Kidney epithelial cell (primary cell): ENCODE measurements at places on chromosomes 7 and 10.
A peak's percentile ranks its signal among the peaks of the same experiment; 100 is the strongest.

GRCh38 chr10:75231672-75232581 lies 3.8 kb downstream of the COMTD1 start:
- DNase-seq, result no peak

DNA sequence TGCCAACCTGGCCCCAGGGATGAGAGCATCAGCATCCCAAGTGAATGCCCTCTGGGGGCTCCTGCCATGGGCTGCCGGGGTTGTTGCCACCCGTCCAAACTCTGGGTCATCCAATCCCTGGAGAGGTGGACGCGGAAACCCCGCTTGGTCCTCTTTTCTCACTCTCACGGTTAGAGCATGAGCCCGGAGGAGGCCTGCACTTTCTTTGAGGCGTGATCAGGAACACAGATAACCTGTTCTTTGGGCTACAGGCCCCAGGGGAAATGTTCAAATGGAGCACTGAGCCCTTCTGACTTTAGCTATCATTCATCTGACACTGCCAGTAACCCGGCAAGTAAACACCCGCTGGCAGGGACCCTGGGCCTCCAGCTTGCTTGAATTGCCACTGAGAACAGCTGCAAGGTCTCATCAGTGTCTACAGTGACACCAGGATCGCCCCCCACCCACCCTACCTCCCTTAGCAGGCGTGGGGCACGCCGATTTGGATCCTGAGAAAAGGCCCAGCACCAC lies 29.4 kb upstream of the SLF2 start:
- no peak for DNase-seq

DNA sequence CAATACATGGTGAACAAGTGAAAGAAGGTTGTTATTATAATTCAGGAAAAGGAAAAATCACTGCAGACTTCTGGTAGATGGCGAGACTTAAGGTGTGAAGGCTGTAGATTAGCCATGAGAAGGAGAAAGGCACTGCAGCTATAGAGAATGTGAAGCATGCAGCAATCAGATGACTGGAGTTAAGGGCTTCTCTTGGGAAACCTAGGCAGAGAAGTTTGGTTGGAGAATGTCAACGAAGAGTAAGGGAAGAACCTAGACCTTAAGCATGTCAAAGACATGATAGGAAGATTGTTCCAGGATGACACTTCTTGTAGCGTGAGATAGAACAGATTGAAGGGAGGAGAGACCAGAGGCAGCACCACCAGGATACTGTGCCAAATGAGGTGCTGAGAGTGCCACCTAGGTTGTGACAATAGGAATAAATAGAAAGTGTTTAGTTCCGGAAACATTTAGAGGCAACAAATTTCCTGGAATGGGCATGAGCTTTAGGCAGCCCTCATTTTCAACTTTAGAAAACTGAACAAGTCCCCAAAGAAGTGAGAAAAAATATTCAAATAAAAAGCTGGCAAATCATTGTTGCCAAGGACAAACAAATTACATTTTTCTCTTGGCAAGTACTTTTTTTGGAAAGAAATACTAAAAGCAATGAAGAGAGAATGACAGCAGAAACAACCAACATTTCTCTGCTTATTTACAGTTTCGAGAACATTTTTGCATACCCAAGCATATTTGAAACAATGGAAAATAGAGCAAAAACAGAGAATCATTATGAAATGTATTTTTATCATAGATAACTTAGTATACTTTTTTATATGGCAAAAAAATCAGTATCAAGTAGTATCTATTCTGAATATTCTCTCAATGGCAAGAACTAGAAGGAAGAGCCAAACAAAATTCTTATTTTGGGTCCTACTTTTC lies 4.9 kb downstream of the LRRC17 start:
- DNase-seq, result no peak

DNA sequence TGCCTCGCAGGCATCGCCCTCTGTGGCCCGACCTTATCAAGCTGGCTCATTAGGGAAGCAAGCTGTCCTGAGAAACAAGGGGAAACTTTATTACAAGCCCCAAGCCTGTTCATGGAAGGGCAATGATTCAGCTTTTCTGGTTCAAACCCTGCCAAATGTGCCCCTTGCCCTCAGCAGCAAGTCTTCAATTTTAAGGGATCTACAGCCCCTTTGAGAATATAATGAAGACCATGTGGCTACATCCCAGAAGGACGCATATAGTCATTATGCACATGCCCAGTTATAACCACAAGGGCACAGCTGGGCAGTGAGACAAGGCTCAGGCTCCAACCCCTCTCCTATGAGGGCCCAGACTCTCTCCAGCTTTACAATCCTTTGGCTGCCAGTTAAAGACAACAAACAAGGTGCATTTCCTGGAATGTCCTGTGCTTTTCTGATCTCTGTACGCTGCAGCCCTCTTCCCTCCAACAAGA lies 56.7 kb downstream of the DDC start:
- no peak for DNase-seq

DNA sequence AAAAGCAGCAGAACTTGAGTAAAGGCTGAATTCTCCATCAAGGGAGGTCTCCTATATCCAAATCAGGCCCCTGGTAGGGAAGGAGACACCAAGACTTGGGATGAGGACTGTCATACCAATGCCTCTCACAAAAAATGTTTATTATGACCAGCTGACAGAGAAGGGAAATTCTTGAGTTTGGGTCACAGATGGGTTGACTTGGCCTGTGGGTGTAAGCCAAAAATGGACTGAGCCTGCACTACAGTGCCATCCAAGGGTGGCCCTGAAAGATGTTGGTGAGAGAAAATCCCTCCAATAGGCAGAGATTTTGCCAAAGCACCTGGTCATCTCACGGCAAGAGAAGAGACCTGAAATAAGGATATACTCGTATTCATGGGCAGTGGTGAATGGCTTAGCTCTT lies 27.0 kb upstream of the PPIF start:
- no peak for DNase-seq

- DNase-seq, result no peak
Observed at GRCh38 chr7:2614631-2615330, 17.0 kb upstream of the TTYH3 start.

DNA sequence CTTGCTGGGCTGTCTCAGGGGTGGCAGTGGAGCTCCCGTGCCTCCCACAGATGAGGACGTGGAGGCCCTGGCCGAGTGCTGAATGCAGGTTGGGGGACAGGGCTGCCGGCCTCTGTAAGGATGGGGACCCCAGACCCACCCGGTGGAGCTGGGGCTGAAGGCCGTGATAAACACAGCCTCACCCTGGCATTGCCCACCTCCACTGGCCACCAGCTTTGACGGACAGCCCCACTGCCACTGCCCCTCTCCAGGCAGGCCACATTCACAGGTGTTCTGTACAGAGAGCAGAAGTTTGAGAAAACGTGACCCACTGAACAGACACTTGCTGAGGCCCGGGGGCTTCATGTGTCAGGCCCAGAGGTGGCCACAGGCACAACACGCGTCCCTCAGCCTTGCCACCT lies 126.2 kb downstream of the LHPP start:
- DNase-seq, result no peak

- no peak for DNase-seq
Observed at GRCh38 chr10:132507409-132507955, 30.1 kb upstream of the INPP5A start.

DNA sequence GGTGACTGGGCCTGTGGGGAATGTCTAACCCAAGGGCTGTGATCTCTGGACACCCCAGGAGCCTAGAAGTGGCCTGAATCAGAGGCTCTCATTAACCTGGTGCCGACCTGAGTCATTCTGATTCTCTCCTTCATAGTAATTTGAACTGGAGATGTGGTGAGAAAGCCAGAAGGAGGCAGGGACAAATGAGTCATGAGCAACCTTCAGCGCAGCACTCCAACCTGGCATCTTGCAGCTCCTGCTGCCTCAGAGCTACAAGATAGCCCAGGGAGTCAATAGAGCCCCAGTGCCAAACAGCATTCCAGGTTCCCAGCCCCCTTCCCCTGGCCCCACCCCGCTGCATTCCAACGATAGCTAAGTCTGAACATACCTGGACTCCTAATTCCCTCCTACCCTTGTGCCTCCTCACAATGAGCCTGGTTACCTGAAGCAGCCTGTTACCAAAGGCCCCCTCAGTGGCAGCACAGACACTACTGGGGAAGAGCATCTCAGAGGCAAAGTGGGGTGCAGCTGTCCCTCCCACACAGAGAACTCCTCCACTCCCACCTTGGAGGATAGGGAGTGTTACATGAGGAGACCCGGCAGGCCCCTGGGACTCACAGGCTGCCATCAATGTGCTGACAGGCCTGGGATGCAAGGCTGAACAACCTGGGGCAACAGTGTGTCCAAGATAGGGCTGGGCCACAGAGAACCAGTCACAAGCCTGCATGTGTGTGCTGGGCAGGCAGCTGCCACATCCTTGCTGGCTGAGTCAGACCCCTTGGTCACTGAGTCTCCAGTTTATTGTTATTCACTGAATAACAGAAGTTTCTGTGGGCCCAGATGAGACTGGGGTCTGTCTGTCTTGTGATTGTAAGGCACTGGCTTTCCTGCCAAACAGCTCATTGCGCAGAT lies 76.8 kb upstream of the LEP start:
- DNase-seq, result peak; percentile 77

- DNase-seq, result no peak
Observed at GRCh38 chr7:139566075-139566474, 42.6 kb downstream of the CLEC2L start.

GRCh38 chr10:90930070-90930837 lies 9.4 kb upstream of the ANKRD1 start:
- no peak for DNase-seq

GRCh38 chr7:24889611-24890010 lies 90.4 kb downstream of the OSBPL3 start:
- DNase-seq, result no peak

- DNase-seq, result no peak
Observed at GRCh38 chr10:132987671-132988571, 45.6 kb upstream of the CFAP46 start.

DNA sequence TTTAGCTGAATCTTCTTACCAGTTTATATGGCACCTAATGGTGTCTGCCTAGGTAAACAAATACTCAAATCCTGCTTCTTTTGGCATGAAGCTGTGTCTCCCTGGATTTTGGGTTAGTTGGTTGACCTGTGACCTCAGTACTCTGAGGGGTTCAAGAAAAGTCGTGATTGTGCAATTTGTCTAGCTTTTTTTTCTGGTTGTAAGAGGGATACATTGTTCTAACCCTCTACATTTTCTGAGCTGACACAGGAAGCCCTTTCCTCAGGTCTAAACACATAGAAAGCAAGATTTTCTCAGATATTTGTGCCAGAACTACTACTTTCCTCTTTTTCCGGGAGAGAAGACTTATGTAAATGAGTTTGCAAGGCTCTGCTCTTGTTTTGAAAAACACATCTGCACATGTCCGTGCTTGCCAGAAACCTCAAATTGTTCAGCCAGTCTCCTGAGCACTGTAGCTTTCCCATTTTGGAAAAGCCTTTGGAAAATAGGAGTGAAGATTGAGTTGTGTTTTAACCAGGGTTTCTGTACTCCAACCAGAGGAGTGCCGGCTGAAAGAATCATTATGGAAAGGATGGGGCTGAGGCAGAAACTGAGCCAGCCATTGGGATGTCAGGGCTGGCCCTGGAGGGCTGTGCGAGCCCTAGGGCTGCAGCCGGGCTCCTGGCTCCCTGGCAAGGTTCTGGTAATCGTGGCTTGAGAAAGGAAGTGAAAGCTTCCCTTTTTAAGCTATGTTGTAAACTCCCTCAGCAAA lies 31.3 kb upstream of the CXCL12 start:
- no peak for DNase-seq

DNA sequence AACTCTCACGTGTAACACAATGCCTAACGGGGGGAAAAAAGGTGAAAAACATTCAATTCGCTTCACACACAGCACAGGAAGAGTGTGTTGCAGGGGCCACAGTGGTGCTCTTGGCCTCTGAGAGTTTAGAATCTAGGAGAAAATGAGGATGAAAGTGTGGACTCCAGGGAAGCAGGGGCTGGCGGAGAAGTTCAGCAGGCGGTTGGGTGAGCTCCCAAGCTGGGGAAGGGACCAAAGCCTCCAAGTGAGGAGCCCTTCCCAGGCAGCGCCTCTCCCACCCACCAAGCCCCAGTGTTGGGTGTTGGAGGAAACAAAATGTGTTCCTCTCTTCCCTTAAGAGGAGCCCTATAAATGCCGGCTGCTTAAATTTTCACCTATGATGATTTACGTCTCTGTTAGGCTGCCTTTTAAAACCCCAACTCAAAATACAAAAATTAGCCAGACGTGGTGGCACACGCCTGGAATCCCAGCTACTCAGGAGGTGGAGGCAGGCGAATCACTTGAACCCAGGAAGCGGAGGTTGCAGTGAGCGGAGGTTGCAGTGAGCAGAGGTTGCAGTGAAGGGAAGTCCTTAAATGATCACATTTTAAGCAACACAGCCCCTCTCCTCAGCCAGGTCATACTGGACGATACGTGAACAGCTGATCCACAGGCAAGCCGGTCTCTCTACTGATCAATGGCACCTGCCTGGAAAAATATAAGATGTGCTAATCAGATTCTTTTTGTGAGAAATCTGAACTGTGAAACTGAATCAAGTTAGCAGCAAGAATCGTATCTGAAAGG lies 735.2 kb downstream of the PARD3 start:
- DNase-seq, result no peak

- no peak for DNase-seq
Observed at GRCh38 chr10:70679498-70679897, 7.2 kb downstream of the ADAMTS14 start.

DNA sequence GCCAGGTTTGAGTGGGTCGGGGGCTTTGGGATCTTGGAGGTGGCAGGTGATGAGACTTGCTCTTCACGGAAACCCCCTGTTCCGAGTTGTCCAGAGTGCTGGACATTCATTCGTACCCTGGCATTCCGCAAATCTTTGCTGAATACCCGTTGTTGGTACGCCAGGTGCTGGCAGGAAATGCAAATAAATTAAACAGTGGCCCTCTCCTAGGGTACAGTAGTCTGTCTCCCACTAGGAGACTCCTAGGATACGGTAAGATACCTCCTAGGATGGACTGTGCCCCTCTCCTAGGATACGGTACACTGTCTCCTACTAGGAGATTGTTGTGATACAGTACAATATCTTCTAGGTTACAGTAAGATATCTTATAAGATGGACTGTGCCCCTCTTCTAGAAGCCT lies 544 bp downstream of the SEC23IP start:
- no peak for DNase-seq

- peak; percentile 64 for DNase-seq
Observed at GRCh38 chr10:31034098-31034909, 2.6 kb upstream of the ZNF438 start.

GRCh38 chr7:31108097-31108657 lies 56.1 kb downstream of the ADCYAP1R1 start:
- no peak for DNase-seq

DNA sequence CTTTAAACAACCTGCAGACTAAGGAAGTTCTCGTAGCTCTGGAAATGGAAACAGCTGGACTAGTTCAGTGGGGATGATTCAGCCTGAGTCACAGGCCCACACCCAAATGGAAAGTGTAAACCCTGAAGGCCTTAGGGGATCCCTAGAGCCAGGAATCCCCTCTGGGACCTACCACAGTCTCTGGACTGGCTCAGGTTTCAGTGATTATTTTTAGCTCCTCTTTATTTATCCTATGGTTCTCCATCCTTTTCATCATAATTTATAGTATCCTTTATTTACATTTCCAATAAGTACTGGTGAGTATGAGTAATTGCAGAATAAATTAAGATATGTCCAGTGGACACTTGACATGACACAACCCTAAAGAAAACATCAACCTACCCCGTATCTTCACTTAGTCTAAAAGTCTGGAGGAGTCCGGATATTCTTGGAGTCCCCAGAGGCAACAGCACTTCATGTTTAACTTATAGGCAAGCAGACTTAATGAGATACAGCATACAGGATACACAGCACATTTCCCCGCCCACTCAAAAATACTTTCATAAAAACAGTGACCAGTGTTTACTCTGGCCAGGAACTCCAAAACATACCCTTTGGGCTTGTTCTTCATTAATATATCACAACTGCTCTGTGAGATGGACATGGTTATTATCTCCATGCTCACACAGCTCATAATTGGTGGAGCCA lies 28.4 kb upstream of the SEMA3E start:
- DNase-seq, result peak; percentile 91

- DNase-seq, result no peak
Observed at GRCh38 chr10:61923210-61923949, 21.9 kb downstream of the ARID5B start.
